ENCODE measurements at places on chromosomes 5 and 9. TPM values are rescaled to one million over a fixed set of nuclear protein-coding genes. Genes with fewer than 3 reads are reported as not detected.

GRCh38 chr5:90387508-90387907 lies 22.0 kb downstream of the CETN3 start:
- H3K27ac ChIP-seq = no peak overlapping the region
- no peaks in the 10 kb centered on the region for H3K4me1 ChIP-seq
- DNase-seq = no peak
- no peak overlapping the region for H3K4me3 ChIP-seq

- no peaks in the 10 kb centered on the region for H3K36me3 ChIP-seq
- no peaks in the 10 kb centered on the region for H3K27me3 ChIP-seq
- no peak overlapping the region for H3K4me3 ChIP-seq
- H3K4me1 ChIP-seq = peaks cover under 1% of the 10 kb centered on the region
- no peak for DNase-seq
These were observed 40.3 kb downstream of the UBTD2 start for GRCh38 chr5:172243302-172243701.

- no peaks in the 10 kb centered on the region for H3K4me1 ChIP-seq
- no peak overlapping the region for H3K27ac ChIP-seq
- no peak overlapping the region for H3K4me3 ChIP-seq
- no peak for DNase-seq
- no peaks in the 10 kb centered on the region for H3K27me3 ChIP-seq
- H3K36me3 ChIP-seq = no peaks in the 10 kb centered on the region
These were observed 339.6 kb upstream of the CCNH start for GRCh38 chr5:87752362-87752761.

DNA sequence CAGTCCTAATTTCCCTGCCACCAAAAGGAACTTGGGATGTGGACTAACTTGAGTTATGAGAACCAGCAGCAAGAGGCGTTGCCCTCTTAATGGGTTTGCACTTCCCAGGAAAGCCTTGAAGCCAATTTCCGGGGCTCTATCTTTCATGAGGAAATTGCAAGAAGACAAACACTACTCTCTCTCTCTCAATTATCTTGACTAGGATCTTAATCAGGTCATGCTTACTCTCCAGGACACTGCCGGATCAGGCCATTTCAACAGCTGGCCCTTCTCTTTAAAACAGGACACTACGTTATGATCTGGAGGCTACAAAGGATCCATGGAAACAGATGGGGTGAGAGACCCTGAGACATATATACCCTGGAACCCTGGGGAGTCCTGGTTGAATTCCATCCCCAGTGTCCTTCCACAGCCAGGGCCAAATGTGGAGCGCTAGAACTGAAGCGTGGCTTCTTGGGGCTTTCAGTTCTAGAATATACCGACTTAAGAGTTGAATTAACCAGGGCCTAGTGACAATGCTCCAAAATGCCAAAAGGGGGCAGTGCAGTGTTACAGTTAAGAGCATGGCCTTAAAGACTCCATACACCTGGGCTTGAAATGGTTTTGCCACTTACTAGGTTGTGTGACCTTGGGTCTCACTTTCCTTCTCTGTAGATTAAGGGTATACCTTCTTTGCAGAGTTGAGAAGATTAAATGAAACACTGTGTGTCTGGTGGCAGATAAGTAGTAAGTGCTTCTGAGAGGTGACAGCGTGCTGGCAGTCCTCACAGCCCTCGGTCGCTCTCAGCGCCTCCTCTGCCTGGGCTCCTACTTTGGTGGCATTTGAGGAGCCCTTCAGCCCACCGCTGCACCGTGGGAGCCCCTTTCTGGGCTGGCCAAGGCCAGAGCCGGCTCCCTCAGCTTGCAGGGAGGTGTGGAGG lies 21.1 kb downstream of the FAM219A start:
- peak; percentile 64 for DNase-seq
- peaks cover 4% of the 10 kb centered on the region for H3K36me3 ChIP-seq
- H3K4me3 ChIP-seq = no peak overlapping the region
- no peaks in the 10 kb centered on the region for H3K27me3 ChIP-seq
- no peaks in the 10 kb centered on the region for H3K4me1 ChIP-seq

The CCNO gene
- not detected for total RNA-seq
